ENCODE measurements at places on chromosomes 11 and 22. TPM values are rescaled to one million over a fixed set of nuclear protein-coding genes. Genes with fewer than 3 reads are reported as not detected.
A peak's percentile ranks its signal among the peaks of the same experiment; 100 is the strongest.

GRCh38 chr11:33362051-33362910, 105.1 kb downstream of the HIPK3 start:
- no peak overlapping the region for H3K27ac ChIP-seq
- H3K36me3 ChIP-seq, result no peaks in the 10 kb centered on the region
- no peaks in the 10 kb centered on the region for H3K27me3 ChIP-seq
- H3K4me3 ChIP-seq, result no peak overlapping the region

Gene MUC2
- 0.04 TPM for total RNA-seq

- H3K4me1 ChIP-seq, result peaks cover 21% of the 10 kb centered on the region
- H3K4me3 ChIP-seq, result no peak overlapping the region
- peaks cover 5% of the 10 kb centered on the region for H3K27me3 ChIP-seq
- DNase-seq, result no peak
- no peak overlapping the region for H3K27ac ChIP-seq
These were observed 6.8 kb upstream of the P2RY6 start for GRCh38 chr11:73265278-73265810.

Gene GTSE1
- not detected for total RNA-seq

Gene IGSF9B
- total RNA-seq, result 3.4 TPM

DNA sequence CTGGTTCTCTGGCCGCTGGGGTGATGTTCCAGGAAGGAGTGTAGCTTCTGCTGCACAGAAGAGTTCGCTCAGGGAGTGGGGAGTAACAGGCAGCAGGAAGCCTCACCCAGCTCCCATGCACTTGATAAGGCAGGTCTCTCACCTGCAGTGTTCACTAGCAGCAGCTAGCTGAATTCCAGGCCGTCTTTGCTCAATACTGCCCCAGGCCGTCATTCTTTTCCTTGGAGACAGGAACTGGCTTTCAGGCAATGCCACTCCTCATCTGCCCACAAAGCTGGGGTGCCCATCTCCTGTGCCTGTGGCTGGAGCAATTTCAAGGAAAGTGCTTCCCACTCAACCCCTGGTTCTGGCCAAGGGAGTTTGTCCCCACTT, 66.1 kb downstream of the ARHGAP42 start:
- H3K27me3 ChIP-seq, result no peaks in the 10 kb centered on the region
- no peak overlapping the region for H3K27ac ChIP-seq
- peaks cover 13% of the 10 kb centered on the region for H3K4me1 ChIP-seq
- H3K36me3 ChIP-seq, result no peaks in the 10 kb centered on the region
- no peak for DNase-seq

- peak; percentile 49 for DNase-seq
- H3K4me3 ChIP-seq, result peak overlapping the region; percentile 94
- H3K27me3 ChIP-seq, result no peaks in the 10 kb centered on the region
- H3K4me1 ChIP-seq, result peaks cover 44% of the 10 kb centered on the region
- no peaks in the 10 kb centered on the region for H3K36me3 ChIP-seq
These were observed 413 bp downstream of the CBX7 start for GRCh38 chr22:39152024-39152510.

GRCh38 chr22:46635756-46636155, 15.6 kb downstream of the GRAMD4 start:
- no peak for DNase-seq
- no peaks in the 10 kb centered on the region for H3K36me3 ChIP-seq
- H3K4me3 ChIP-seq, result peak overlapping the region; percentile 25

DNA sequence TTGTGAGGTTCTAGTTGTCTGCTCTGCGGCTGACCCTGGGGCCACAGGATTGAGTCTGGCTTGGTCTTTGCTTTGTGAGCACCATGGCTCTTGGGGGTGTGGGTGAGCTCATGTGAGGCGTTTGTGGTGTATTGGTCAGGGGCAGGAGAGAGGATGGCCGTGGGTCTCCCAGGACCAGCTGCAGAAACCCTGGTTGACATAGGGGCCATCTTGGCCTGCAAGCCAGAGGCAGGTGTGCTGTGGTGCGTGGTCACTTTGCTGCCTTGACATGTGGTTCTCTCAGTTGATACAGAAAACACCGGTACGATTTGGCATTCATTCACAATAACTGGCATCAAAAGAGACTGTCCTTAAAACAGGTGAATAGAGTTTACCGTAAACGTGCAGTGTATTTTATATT, 11.3 kb downstream of the PHRF1 start:
- H3K36me3 ChIP-seq, result peaks cover 93% of the 10 kb centered on the region
- no peaks in the 10 kb centered on the region for H3K4me1 ChIP-seq
- H3K27me3 ChIP-seq, result no peaks in the 10 kb centered on the region
- H3K4me3 ChIP-seq, result no peak overlapping the region

DNA sequence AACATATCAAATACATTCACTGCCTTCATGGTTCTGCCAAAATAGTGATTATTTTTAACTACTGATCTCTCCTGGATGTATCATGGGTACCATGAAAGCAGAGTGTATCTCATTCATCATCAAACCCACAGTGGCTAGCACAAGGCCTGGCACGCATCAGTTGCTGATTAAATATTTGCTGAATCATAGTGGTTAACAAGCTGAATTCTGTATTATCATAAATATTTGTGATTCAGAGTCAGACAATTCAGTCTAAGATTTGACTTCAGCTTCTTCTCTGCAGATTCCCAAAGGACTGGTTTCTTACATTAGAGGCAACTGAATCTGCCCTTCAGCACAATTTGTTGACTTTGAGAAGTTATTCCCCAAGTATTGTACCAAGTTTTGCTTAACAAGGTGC, 715.8 kb upstream of the LRRC4C start:
- H3K27me3 ChIP-seq, result no peaks in the 10 kb centered on the region
- H3K36me3 ChIP-seq, result no peaks in the 10 kb centered on the region
- no peaks in the 10 kb centered on the region for H3K4me1 ChIP-seq

DNA sequence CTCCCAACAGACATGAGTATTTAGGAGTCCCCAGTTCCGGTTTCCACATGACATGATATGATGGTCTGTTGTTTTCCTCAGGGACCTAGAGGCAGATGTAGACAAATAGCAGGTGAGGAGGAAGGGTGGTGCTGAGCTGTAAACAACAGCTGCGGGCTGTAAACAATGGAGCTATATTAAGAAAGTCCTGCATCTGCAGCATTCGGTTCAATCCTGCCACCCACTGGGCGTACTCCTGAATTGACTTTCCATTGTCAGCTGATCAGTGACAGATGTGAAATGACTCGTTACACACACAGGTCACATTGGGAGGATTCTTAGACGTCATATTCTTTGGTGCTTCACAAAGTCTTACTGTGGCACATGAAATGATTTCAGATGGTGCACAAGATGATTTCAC, 26.8 kb upstream of the RAG1 start:
- no peaks in the 10 kb centered on the region for H3K4me1 ChIP-seq
- H3K27me3 ChIP-seq, result no peaks in the 10 kb centered on the region
- DNase-seq, result peak; percentile 14
- no peak overlapping the region for H3K4me3 ChIP-seq
- no peaks in the 10 kb centered on the region for H3K36me3 ChIP-seq

GRCh38 chr11:76035020-76035419, 171.3 kb downstream of the WNT11 start:
- no peaks in the 10 kb centered on the region for H3K36me3 ChIP-seq
- no peak overlapping the region for H3K4me3 ChIP-seq
- no peak for DNase-seq
- no peaks in the 10 kb centered on the region for H3K27me3 ChIP-seq

Gene MYOD1
- total RNA-seq, result 64.6 TPM
